Stimulated activated naive CD4-positive, alpha-beta T cell treated with Interleukin-2 at 50 U/mL for 16 hours (primary cell): ENCODE measurements at places on chromosomes 4 and X.

GRCh38 chr4:174214101-174214878 is 69.2 kb downstream of the FBXO8 start:
- DNase-seq, result no peak

DNA sequence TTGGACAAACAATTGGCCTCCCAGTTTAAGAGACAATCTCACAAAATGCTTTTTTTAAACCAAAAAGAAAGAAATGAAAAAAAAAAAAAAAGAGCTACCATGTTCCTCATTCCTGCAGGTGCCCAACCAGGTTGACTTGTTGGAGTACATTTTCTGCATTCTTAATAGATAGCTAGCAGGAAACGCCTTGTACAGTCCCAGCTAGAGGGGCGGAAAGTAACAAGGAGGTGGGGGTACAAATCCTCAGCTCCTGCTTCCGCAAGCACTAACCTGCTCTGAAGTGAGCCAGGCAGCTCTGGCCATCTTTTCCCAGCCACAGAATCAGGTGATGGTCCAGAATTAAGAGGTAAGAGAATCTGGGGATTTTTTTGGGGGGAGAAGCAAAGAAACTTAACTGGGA is at the start of gene VGLL1:
VGLL1 (plus strand) TSS at position 265 of the 400 bp plus-strand sequence. CDS start 3,806 bp downstream, outside the sequence.
- no peak for DNase-seq

- DNase-seq, result no peak
Observed at GRCh38 chr4:143251779-143252178, 67.1 kb downstream of the USP38 start.

GRCh38 chrX:3540105-3540504 is 173.3 kb downstream of the PRKX start:
- no peak for DNase-seq

DNA sequence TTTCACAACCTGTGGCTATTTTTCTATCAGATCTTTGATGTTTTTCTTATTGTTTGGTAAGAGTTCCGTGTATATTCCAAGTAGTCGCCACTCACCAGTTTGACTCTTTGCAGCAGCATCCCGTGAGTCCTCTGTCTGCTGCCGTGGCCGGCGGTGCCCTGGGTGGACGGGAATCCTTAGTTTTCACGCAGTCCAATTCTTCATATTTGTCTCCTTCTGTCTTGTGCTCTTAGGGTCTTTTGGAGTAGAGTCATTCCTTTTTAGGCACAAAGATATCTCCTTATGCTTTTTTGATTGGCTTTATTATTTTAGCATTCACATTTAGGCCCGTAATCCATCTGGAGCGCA is 94.9 kb upstream of the MSX1 start:
- DNase-seq, result no peak

GRCh38 chrX:137178392-137178791 is 144.6 kb upstream of the GPR101 start:
- no peak for DNase-seq

DNA sequence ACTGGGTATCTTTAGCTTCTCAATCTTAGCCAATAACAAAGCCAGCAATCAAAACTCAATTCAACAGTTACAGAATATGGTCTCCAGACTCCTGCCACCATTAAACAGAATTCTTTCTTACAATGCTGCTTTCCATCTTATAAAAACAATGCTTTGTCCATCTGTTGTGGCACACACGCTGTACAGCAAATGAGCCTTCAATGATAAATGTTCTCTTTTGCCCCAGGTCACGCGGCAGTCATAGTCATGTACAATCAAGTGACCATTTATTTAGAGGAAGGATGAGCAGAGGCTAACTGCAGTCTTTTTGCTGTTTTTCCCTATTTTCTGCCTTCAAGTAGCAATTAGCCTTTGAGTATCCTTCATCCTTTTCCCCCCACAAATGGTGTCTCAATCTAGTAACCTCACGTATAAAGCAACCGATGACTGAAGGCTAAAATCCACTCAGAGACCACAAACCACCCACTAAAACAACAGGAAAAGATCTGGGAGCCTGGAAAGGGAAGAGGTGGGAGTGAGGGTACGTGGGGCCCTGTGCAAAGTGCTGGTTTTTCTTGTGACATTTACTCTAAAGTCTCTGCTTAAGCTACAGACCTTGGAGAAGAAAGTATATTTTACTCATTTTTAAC is 24.4 kb downstream of the TRIM2 start:
- no peak for DNase-seq

DNA sequence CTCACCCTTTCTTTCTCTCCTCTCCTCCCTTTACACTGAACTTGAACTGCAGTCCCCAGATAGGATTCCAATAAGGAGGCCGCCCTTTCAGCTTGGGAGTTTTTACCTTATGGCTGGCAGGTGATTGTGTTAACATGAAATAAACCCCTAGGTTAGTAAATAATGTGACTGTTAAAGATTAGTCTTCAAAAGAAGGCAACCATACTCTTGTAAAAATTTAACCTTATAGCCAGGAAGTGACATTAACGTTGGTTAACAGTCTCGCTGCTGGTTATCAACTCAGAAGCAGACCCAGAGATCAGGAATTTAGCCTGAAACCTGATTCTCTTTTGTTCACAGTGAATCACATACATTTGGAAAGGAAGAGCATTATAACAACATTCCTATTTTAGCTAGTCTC is 15.2 kb downstream of the FHDC1 start:
- DNase-seq, result no peak

- DNase-seq, result no peak
Observed at GRCh38 chrX:40700640-40701342, 34.6 kb downstream of the MED14 start.

- DNase-seq, result no peak
Observed at GRCh38 chrX:10974920-10975319, 136.2 kb upstream of the HCCS start.

- DNase-seq, result no peak
Observed at GRCh38 chr4:45324455-45325417, 598.4 kb upstream of the GNPDA2 start.

DNA sequence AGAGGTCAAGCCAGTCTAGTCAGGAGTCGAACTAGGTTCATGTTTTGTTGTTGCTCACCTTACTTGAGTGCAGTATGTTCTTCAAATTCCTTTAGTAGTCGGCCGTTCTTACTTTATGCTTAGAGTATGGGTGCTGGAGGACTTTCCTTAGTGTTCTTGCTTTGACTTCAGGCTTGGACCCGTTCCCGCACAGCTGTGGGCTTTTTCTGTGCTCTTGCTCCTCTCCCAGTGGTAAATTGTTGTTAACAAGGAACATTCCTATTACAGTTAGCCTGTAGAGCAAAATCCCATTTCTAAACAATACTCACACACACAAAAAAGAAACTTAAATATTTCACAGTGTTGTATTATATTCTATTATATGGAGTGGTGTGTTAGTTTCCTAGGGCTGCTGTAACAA is 113.5 kb downstream of the RAP1GDS1 start:
- no peak for DNase-seq

- DNase-seq, result no peak
Observed at GRCh38 chr4:21002976-21003375, 302.7 kb downstream of the PACRGL start.

GRCh38 chrX:11757719-11758399 is at the start of gene MSL3:
TSS of gene MSL3 (plus strand) at chrX:11758237. CDS start at chrX:11758264, 27 bp downstream.
- DNase-seq, result peak; percentile 65

DNA sequence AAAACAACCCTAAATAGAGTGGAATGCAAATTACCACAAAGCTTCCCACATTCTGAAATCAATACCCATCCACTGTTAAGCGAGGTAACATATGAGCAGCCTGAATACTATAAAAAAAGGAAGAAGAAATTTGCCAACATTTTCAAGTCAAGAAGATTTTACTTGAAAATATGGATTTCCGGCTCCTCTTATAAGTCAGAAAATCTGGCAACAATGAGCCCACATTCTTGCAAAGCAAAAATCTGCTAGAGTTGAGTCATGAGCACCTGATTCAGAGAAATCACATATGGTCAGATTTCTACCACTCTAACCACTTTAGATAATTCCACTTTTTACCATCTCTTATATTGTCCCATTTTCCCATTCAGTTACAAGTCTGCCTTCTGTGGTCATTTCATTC is 395.7 kb downstream of the DTHD1 start:
- no peak for DNase-seq

GRCh38 chr4:100882661-100883060 is 364.8 kb upstream of the EMCN start:
- no peak for DNase-seq

DNA sequence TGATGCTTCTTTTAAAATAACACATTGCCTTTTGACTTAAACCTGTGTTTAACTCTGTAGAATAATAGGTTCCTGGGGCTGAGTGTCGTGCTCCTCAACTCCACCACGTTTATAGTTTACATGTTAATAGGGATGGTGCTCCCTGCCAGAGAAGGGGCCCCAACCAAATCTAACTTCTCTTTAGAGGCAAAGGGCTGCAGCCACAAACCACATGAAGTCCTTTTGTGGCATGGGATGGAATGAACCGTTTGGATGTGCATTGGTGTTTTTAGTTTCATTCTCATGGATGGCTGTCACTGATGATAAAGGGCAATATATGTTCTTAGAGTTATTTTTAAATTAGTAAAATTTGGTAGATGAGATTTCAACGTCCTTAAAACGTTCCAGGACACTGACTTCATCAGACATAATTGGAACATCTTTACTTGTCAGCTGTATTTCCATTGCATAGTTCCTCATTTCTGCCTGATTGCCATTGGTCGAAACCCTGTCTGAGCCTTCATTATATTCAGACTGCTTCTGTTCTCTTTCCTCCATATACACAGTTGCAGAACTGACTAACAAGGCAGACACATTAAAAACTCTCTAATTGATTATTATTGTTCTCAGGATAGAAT is 60.4 kb upstream of the HPF1 start:
- no peak for DNase-seq

DNA sequence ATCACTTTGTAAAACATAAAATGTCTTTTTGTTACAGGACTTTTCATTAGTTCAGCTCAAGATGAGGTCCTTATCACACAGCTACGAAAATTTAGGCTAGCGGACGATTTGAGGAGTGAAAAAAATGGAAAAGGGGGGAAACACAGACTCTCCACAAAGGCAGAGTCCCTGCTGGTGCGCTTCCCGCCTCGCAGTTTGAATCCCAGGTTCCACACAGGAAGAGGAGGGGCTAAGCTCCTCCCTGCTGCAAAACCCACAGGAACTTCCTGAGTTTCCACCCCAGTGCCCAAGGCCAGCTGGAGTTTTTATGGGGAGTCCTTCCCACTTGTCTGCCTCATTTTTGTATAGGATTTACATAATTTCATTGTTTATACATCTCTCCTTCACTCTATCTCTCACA is 11.2 kb downstream of the ADAM29 start:
- no peak for DNase-seq

DNA sequence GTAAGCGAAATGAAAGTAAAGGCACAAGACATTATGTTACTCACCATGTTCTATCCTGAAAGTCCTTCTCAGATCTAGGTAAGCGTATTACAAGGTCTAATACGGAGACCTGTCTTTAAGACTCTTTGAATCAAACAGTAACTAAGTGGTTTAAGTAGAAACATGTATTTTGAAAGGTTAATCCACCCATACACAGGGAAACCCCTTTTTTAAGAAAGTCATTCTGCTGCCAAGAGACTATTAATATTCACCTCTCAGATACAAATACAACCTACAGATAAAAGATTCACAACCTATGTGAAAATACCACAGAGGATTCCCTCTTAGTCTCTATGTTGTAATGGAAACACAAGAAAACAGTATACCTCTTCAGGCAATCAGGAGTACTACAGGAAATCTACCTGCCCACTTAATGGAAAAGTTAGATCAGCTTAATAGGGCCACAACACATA is 63.2 kb upstream of the TNIP3 start:
- DNase-seq, result no peak

DNA sequence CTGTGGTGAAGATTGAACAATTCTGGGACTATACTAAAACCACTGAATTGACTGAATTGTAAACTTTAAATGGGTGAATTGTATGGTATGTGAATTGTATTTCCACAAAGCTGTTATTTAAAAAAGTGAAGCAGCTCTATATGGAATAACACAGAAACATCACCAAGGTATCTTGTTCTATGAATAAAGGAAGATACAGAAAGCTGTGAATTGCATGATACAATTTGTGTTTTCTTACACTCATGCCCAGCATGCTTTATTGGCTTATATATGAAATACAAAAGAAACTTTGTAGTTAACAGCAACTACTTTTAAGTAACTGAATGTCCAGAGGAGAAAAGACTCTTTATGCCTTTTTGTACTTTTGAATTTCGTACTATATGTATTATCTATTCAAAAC is 11.5 kb downstream of the CBR4 start:
- no peak for DNase-seq

GRCh38 chrX:23945206-23945605 is 37.4 kb downstream of the CXorf58 start:
- no peak for DNase-seq

GRCh38 chr4:120418146-120418545 is 351.5 kb upstream of the MAD2L1 start:
- DNase-seq, result no peak

DNA sequence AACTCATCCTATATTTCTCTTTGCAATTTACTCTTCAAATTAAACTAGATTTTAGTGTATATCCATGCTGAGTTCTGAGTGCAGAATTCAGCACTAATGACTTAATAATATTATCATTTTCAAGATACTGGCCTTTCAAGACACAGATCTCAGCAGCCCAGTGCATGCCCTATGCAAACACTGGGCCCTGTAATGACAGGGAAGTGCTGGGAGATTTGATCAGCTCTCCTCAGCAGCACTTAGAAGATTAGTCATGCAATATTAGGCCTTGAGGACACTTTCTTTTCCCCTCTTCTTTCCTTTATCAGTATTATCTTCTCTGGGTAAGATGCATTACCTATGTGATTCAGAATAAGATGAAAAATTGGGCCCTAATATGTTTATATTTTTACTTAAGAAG is 207.1 kb downstream of the PPP3CA start:
- no peak for DNase-seq

GRCh38 chr4:142861351-142861750 is 15.2 kb upstream of the INPP4B start:
- DNase-seq, result no peak

- no peak for DNase-seq
Observed at GRCh38 chr4:78634011-78634664, 82.6 kb downstream of the ANXA3 start.

DNA sequence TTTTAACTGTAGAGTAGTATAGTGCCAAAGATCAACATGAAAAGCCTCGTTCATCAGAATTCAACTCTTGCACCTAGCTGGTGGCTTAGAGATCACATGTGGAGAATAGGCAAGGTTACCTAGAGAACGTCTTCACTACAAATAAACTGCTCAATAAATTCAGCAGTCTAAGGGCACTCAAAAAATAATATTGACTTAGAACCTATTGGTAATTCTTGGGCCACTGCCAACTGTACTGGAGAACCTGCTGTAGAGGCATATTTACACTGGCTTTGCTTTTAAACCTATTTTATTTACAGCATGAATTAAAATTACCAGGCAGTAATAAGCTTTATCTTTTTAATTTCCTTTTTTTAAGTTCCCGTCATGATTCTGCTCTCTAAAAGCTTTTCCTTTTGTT is 343.7 kb downstream of the PDHA2 start:
- no peak for DNase-seq

- no peak for DNase-seq
Observed at GRCh38 chr4:78613522-78614321, 62.2 kb downstream of the ANXA3 start.

- no peak for DNase-seq
Observed at GRCh38 chr4:22482250-22483127, 33.4 kb downstream of the ADGRA3 start.
